ENCODE measurements at places on chromosomes 2 and 18.

- DNase-seq = no peak
Measured at GRCh38 chr2:200380091-200380561, 73.6 kb downstream of the SPATS2L start.

DNA sequence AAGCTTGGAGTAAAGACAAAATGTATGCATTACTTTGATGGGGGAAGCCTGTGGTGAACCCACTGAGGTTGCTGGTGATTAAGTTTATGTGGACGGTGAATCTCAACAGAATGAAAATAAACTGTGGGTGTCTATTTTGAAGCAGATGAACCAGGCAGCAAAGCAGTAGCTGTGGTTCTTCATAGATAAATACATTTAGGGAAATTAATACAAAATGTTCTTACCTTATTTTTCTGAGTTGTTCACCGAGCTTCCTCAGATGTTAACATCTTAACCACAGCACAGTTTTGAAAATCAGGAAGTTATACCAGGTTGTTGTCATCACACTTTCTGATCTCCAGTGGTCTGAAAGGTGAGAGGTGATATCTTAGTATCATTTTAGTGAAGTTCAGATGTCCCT, 53.9 kb downstream of the NCK2 start:
- no peak for DNase-seq

DNA sequence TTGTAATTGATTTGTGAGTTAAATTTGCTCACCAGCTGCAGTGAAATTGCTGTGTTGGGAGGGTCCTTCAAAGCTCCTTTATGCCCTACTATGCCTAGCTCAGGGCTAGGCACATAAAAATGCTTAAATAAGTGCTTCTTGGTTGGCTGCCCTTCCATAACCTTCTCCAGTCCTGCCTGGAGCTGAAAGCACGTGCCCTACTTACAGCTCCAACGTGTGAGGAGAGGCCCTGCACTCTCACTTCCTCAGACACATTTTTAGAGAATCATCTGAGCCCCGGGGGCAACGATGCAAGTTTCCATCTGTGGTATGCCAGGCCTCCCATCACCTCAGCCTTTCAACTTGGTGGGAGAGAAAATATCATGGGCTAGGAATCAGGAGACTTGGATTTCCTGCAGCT, 202.7 kb downstream of the BCL11A start:
- DNase-seq = no peak

DNA sequence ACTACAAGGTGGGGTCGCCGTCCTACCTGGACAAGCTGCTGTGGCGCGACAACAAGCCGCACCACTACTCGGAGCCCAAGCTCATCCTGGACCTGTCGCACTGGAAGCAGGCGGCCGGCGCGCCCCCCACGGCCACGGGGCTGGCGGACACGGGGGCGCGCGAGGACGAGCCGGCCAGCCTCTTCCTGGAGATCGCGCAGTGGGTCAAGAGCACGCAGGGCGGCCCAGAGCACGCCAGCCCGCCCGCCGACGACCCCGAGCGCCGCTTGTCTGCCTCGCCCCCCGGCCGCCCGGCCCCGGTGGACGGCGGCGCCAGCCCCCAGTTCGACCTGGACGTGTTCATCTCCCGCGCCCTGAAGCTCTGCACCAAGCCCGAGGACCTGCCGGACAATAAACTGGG, 90.4 kb downstream of the MRO start:
- DNase-seq = no peak

GRCh38 chr18:70004696-70005095, 57.0 kb upstream of the CD226 start:
- DNase-seq = no peak

DNA sequence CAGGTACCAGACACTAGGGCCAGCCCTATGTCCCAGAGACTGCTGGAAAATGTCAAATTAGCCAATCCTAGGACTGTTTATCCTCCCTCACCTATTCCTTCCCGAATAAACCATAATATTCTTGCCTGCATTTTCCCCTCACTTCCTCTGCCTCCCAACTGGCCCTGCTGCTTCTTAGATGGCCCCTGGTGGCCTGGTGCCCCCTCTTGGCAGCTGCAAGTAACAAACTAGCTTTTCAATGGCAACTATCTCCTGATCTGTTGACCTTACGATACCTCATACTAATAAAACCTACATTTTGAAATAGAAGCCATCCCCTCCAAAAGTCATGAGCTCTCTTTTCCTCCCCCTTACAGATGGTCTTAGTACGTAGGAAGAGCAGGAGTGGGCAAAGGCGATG, 132.0 kb downstream of the ALPK2 start:
- DNase-seq = no peak

GRCh38 chr18:55641486-55641885, 53.5 kb upstream of the TCF4 start:
- no peak for DNase-seq

GRCh38 chr18:78538669-78539440, 440.8 kb upstream of the SALL3 start:
- no peak for DNase-seq

- DNase-seq = no peak
Measured at GRCh38 chr2:118048401-118048800, 34.5 kb upstream of the CCDC93 start.

GRCh38 chr2:23286758-23287704, 97.9 kb upstream of the KLHL29 start:
- no peak for DNase-seq

DNA sequence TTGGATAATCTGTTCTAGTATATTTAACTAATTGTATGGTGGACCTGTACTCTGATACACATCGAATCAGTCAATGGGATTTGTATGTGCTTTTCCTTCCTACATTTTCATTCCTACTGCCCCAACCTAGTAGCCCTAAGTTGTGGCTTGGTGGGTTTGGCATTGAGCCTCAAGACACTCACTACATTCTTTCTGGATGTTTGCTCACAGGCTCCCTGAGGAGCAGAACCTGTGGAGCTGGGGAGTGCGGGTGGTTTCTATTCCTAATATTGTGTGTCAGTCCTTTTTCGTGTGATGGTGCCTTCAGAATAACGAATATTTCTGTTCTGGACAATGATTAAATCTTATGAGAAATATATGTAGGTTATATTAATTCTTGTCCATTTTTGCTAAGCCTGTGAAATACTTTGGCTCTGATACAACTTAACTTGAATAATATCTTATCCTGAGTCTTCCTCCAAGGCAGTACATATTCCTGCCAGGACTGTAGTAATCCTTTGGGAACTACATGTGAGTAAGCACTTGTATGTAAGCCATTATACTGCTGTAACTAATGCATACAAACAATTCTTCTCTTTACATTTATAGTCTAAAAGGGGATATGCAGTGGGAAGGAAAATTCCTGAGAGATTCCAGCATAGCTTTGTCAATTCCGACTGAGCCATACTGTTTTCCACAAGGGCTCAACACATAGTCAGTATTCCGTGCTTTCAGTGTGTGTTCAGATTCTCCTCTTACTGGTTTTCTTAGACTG, 150.6 kb downstream of the AGPS start:
- no peak for DNase-seq

- DNase-seq = no peak
Measured at GRCh38 chr2:229856413-229856812, 65.4 kb downstream of the TRIP12 start.

- no peak for DNase-seq
Measured at GRCh38 chr18:79553696-79554095, 125.9 kb upstream of the CTDP1 start.

GRCh38 chr2:211329421-211329820, 773.0 kb downstream of the CPS1 start:
- no peak for DNase-seq

DNA sequence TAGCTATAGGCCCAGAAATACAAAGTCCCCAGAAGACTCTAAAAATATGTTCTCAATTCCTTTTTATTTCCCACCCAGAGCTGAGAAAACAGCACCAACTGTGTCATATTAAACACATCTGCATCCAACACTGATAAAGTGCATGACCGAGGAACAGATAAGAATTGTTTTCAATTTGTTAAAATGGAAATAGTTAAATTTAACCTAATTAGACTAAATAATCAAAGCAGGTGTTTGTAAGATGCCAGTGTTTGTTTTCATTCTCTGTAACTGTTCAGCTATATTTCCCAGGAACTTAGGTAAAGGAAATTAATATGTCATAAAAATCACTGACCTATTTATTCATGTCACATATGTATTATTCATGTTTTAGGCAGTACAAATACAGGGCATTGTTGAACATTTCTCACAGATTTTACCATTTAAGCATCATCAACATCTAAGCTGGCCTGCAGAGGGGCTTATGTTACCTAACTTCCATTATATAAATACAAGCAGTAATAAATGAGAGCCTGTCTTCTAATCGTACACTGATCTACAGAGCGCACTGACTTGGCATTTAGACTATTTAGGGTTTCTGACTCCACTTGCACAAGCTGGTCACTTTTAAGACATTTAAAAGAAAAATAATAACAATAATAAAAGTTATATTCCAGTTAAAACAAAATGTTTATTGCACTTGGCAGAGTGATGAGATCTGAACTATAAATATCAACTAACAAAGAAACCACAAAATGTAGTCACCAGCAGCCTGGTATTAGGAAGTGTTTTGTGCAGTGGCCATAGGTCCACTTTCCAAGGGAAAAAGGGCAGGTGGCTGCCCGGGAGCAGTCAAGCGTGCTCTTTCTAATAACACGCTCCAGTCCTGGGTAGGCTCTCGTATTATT, 86.6 kb upstream of the ZFP36L2 start:
- no peak for DNase-seq

DNA sequence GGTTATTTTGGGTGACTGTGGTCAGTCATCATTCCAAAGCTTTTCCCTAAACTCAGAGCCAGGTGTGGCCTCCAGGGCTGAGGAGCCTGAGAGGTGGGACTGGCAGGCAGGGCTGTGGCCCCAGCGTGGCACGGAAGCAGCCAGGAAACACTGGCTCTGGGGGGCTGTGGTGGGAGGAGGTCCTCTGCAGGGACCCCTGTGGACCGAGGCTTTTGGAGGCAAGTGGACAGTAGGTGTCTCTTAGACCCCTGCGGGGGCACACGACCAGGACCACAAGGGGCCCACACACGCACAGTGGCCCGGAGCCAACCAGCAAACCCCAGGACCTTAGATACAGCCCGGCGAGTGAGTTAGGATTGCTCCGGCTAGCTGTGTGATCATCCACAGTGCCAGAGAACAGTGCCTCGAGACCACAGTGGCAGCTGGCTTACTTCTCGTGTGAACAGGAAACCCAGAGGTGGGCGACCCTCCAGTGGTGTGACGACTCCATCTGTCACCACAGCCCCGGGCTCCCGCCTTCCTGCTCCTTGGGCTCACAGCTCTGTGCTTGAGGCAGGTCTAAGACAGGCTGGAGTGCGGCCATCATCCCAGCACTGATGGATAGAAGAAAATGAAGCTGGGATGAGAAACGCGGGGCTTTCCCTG, 1.6 kb upstream of the RTP5 start:
- peak; percentile 79 for DNase-seq

- no peak for DNase-seq
Measured at GRCh38 chr2:10019174-10019573, 24.2 kb upstream of the KLF11 start.

DNA sequence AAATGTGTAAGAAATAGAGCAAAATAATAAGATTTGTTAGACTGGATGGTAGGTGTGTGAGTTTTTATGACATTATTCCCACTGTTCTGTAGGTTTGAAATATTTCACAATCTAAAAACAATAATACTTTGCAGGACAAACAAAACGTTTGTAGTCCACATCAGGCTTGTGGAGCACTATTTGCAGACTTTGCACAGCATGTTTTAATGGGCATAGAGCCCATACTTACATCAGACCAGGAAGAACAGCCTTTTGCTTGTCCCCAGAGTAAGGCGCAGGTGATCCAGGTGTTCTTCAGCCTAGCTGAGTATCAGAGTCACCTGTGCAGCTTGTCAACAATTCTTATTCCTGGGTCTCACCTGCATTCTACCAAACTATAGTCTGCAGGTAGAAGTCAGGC, 9.1 kb upstream of the STK39 start:
- DNase-seq = no peak

DNA sequence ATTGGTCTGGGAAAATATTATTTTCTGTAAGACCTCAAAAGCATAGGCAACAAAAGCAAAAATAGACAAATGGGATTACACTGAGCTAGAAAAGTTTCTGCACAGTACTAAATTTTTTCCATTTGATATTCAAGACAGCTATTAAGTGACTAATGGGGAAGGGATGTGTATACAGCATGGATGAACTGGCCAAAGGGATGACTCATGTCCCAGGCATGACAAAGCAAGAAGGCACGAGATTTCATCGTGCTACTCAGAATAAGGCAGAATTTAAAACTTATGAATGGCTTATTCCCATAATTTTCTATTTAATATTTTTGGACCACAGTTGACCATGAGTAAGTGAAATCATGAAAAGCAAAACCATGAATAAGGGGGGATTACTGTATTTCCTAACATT, 1250.1 kb upstream of the GYPC start:
- DNase-seq = no peak

DNA sequence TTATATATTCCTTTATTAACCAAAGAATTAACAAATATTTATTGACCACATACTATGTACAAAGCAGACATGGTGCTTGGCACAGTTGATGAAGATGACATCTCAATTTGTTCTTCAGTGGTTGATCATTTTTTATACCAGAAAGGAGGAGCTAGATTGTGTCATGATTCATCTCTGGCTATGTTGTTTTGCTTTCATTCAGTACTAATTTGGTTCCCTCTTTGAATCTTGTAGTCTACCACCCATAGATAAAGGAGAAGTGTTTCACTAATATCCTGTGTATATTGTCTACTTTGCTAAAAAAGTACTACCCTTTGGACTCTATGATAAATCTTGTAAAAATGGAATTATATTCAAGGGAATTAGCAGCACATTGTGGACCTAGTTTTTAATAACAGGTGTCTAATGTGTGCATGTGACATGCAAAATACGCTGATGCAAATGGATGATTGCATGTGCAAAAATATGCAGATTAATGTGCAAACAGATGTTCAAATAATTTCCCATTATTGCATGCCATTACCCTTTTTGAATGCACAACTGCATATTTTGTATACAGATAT, 313.2 kb upstream of the ZEB2 start:
- DNase-seq = no peak

DNA sequence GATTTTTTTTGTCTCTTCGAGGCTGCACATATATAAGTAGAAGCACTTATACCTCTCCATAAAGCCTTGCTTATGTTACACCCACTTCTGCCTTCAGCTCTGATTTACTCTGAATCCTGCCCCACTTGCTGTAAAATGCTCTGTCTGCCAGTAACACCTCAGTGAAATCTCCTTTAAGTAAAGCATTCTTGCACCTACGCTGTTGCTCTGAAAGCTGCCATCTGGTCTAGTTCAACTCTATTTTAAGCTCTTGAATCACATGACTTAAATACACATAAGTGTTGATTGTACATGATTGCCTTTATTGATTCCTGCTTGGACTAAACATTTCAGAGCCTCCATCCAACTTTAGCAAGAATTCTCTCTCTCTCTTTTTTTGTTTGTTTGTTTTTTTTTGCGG, 609.0 kb upstream of the CELF4 start:
- DNase-seq = no peak

DNA sequence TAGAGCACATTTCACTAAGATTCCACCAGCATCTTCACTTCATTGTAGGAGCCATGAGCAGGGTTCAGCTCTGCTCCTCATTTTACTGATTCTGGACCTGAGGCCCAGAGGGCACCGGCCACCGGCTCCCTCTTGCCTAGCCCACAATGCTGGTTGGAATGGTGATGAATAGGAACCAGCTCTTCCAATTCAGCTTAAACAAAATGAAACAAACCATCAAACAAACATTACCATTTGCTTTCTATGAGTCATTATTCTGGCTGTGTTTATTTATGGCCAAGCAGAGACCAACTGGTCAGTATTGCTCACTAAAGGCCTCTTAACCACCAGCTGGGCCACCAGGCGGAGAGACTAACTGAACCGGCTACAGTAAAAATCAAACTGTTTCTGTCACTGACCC, 176.7 kb downstream of the MTX2 start:
- no peak for DNase-seq

- DNase-seq = no peak
Measured at GRCh38 chr2:121294881-121295840, 10.2 kb upstream of the TFCP2L1 start.
